ENCODE measurements at places on chromosomes 11 and 22.

- peak; percentile 30 for DNase-seq
Observed at GRCh38 chr22:21632237-21632895, at the start of gene CCDC116. CCDC116 (plus strand) TSS chr22:21632760; CDS start chr22:21633182, 422 bp downstream.

DNA sequence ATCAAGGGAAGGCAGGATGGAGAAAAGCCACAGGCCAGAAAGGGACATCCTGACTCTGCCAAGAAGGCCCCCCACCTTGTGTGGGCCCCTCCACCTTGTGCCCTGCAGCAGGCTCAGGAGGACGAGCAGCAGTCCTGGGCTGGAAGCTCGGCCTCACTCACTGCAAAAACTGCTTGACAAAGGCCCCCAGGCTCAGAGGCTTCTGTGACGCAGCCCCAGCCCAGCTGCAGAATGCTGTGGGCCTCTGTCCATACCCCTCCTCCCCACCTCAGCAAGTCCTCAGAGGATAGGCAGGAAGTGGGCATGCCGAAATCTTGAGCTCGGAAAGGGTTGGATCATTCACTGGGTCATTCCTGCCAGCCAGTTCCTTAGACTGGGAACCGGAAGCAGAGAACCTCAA is 61.9 kb downstream of the NRXN2 start:
- DNase-seq: no peak

DNA sequence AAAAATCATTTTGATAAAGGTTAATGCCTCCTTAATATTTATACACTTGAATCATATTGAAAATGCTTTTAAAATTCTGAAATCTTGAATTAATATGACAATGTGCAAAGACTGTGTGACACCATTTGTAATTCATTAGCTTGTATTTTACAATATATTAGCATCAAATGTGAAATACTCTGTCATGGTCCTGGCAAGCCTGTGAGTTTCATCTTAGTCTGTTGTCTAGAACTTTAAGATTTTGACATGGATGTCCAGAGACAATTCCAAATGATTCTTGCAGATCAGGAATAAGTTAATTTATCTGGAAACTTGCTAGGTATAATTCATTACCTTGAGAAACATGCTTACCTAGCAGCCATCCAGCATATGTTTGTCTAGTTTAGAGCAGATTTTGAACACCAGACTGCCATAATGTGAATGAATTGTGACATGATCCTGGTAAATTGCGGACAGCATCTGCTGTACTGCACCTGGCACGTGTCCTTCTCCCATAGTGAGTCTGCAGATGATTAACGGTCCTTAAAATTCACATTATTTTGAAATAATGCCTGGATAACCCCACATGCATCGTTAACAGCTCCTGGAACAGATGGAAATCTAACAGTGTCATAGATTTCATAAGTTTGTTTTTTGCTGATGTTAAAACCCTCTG is 34.5 kb upstream of the DEUP1 start:
- no peak for DNase-seq

DNA sequence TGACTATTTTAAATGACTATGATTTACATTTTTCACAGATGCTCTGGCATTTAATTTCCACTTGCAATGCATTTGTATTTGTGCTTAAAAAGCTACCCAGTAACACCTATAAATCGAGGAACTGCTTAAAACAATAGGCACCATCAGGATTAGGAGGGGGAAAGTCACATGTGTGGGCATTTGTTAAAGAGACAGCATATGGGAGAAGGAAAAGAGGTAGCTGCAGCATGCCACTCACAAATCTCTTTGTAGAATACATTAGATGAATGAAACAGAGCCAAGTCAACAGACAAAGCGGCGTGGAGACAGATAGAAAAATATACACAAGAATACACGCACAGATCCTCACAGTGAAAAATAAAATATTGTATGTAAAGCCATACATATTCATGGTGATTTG is 228.0 kb downstream of the CADM1 start:
- DNase-seq: no peak

DNA sequence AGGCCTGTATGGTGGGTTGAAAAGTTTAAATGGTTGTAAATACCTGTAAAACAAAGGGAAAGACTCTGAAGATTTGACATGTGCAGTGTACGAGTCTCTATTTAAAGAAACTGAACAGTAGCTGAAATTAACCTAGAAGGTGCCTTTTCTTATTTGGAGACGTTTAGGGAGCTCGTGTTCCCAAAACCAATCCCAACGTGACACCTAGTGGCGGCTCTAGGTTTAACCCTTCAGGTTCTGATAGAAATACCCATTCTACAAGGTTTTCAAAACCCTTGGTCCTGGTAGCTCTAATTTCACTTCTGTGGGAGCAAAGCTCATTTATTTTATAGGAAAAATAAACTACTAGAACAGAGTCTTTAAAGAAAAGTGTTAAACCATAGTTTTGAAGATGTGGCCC is 258.3 kb downstream of the LRRC4C start:
- DNase-seq: no peak

Measured in activated CD4-positive, alpha-beta T cell treated with anti-CD3 and anti-CD28 coated beads, Interleukin-2, amount 50 U/mL, for 4 hours (primary cell).